Hematopoietic multipotent progenitor cell (in vitro differentiated cells): ENCODE measurements at places on chromosomes 12 and 14. TPM values are rescaled to one million over a fixed set of nuclear protein-coding genes. Genes with fewer than 3 reads are reported as not detected.

CLEC14A gene
- 0.27 TPM for total RNA-seq

RAB21 gene
- total RNA-seq, result 5.1 TPM

IL23A gene
- 0.81 TPM for total RNA-seq

KRT73 gene
- total RNA-seq, result 0.27 TPM

YAF2 gene
- 10.5 TPM for total RNA-seq
